Stimulated activated CD4-positive, alpha-beta T cell treated with anti-CD3 and anti-CD28 coated beads, Interleukin-4, amount 100 ng/mL, for 4 hours (primary cell): ENCODE measurements at places on chromosomes 6 and 20.

- DNase-seq = no peak
These were observed 14.7 kb upstream of the PLCB4 start for GRCh38 chr20:9054176-9054575.

DNA sequence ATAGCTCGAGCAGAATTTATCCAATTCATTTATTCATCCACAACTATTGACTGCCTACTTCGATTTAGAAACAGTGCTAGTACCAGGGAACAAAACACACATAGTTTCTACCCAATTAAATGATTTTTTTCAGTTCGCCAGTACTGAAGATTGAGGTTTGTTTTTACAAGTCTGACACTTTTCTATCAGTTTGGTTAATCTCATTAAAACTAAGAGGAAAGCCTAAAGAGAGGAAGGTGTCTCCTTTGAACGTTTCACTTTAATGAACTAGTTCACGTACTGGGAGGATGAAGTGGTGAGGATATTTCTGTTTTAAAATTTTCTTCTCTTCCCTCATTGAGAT is 570 bp upstream of the ANKS1A start:
- no peak for DNase-seq

GRCh38 chr20:13119583-13119982 is 101.5 kb upstream of the ISM1 start:
- peak; percentile 12 for DNase-seq

- no peak for DNase-seq
These were observed 34.0 kb downstream of the NUDT3 start for GRCh38 chr6:34358389-34358905.

GRCh38 chr6:36924131-36924530 is 30.4 kb upstream of the PI16 start:
- DNase-seq = no peak

- no peak for DNase-seq
These were observed 55.1 kb downstream of the ARID1B start for GRCh38 chr6:156832231-156832647.

- no peak for DNase-seq
These were observed 26.7 kb downstream of the FOXO3 start for GRCh38 chr6:108587258-108588059.

GRCh38 chr6:163324688-163325389 is 89.7 kb upstream of the QKI start:
- no peak for DNase-seq
